Activated CD4-positive, alpha-beta T cell treated with anti-CD3 and anti-CD28 coated beads, Interleukin-2, Interleukin-4, amounts not matched to agents 100 ng/mL and 50 ng/mL, durations not matched to agents 16 hours and 8 hours (primary cell): ENCODE measurements at places on chromosomes 12 and 14.

DNA sequence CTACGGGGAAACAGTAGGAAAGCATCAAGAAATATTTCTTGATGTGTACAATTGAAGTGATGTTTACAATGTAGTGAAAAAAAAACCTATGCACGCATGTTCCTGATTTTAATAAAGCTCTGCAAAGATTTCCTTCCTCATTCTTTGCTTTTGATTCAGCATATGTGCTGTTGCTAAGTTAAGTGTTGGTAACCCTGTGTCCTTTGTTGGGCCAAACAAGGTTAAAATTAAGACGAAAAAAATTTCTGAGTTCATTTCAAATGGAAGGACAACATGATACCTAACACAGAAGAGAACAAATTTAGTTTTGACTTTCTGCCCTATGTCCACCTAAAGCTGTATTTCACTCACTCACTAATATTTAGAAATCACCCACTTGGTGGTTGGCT, 62.8 kb downstream of the PPP2R5C start:
- DNase-seq = no peak

- no peak for DNase-seq
Observed at GRCh38 chr12:115109863-115110262, 425.9 kb upstream of the TBX3 start.

GRCh38 chr12:98296462-98297079, 218.8 kb upstream of the TMPO start:
- DNase-seq = no peak

DNA sequence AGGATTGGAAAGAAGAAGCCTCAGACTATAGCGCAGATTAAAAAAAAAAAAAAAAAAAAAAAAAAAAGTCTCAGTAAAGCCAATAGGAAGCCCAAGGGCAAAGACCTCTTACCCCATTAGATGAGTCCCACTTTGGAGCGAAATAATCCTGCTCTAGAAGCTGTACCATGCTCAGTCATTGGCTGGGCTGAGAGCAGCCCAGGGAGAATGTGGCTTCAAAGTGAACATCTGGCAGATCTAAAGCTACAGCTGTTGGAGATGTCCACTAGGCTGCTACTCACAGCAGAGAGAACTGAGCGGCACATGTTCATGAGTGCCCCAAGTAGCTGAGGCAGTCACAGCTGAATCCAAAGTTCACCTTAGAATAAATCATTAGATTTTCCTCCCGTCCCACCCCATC, 560.9 kb downstream of the MED13L start:
- no peak for DNase-seq

GRCh38 chr12:47820631-47821345, 1.1 kb upstream of the HDAC7 start:
- no peak for DNase-seq

DNA sequence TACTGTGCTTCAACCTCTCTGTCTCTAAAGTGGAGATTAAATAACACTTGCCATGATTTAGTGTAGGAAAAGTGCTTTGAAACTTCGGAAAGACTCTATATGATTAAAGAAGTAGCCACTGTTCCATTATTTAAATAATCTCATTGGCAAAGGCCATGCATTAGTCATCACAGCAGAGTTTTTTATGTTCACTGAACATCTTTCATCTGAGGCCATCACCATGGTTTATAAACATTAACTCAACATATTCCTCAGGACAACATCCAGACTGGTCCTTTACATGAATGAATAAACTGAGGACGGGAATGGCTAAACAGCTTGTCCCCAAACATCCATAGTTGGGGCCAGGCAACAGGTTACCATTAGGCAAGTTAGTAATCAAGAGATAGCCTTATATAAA, 124.6 kb upstream of the FRMD6 start:
- no peak for DNase-seq

GRCh38 chr14:101350691-101351090, 210.6 kb upstream of the DIO3 start:
- no peak for DNase-seq

GRCh38 chr12:19242581-19242980, 113.0 kb downstream of the PLEKHA5 start:
- no peak for DNase-seq

DNA sequence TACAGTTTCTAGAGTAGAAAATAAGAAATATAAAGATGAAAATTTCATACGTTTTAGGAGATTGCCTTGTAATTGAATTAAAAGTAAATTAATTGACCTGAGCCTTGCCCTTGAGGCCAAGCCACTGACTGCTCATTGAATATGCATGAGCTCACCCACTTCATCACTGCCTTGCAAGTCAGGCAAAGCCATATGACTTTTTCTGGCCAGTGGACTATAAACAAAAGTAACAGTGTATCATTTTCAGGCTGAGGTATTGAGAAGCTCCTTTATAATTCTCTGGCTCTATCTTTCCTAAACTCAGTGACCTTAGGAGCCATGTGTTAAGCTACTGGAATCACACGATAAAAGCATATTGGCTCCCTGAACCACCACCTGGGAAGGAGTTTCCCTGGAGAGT, 369.3 kb downstream of the NUAK1 start:
- no peak for DNase-seq

DNA sequence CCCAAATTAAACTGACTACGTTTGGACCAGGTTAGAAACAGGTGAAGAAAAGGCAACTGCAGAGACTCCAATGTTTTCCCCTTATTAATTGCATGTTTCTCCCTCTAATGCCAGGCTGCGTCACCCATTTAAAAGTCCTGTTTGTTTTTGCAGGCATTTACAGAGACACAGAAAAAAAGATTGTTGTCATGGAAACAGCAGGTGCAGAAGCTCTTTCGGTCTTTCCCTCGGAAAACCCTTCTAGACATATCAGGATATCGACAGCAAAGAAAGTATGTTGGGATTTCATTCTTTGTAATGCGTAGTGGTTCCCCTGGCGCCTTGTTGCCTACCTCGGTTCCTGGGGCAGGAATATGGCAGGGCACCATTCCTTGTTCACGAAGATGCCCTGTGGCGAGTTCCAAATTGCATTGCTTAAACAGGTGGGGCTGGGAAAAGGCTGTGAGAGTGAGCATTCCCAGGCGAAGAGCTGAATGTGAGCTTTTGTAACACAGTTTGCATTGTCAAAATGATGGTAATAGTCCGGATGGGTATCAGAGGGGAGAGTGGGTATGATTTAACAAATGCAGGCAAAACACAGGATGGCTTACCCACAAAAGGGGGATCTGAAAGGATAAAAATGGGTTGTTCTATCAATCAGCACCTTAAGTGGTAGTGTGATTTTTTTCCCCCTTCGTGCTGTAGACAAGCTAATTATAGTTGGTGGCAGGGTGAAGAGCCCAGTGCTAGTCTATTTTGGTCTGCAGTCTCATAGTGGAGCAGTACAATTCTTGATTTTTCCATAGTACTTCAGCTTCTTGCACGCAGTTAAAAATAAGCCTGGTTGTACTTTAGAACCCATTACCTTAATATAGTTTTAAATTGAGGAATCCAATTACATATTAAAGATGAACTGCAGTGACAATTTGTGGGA, 132.4 kb downstream of the GCH1 start:
- no peak for DNase-seq

GRCh38 chr14:69720912-69721311, 46.0 kb upstream of the SRSF5 start:
- DNase-seq = no peak

DNA sequence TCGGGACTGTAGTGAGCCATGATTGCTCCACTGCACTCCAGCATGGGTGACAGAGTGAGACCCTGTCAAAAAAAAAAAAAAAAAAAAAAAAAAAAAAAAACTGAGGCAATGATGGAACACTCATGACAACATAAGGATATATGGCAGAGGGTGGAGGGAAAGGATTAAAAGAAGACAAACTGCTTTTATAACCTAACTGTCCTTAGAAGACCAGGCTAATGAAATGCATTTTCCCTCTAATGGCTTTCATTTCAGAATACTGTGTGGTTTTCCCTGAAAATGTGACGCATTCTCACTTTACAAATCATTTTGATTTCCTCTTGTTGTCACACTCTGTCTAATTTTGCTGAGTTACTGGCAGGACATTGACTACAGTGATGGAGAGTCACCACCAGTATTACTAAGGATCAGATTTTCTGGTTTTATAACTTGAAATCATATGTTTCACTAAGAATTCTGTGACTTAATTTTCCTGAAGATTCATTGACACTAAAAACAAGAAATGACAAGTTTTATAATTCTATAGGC, 137.6 kb upstream of the SSTR1 start:
- DNase-seq = peak; percentile 17

GRCh38 chr12:52975204-52975603, 26.3 kb downstream of the KRT18 start:
- no peak for DNase-seq

GRCh38 chr12:4112734-4113325, 160.7 kb upstream of the CCND2 start:
- DNase-seq = no peak

DNA sequence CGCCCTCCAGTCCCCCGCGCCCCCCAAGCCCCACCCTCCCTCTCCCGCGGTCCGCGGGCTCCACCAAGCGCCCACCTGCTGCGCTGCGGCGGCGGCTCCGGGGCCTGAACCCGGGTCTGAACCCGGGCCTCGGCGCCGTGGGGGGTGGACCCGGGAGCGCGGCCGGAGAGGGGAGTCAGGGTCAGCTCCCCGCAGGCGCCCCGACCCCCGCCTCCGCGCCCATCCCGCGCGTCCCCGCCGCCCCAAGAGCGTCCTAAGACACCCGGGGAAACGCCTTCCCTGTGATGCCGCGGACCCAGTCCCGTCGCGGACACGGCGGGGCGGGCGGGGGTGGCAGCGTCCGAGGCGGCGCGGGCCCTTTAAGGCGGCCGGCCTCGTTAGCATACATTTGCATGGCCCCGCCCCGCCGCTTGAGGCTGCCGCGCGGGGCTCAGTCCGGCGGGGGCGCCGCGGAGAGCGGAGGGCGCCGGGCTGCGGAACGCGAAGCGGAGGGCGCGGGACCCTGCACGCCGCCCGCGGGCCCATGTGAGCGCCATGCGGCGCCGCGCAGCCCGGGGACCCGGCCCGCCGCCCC, at the start of gene MMP17:
TSS of gene MMP17 (plus strand) at position 433 of the 574 bp plus-strand sequence. CDS start at position 535, 102 bp downstream.
- DNase-seq = no peak

DNA sequence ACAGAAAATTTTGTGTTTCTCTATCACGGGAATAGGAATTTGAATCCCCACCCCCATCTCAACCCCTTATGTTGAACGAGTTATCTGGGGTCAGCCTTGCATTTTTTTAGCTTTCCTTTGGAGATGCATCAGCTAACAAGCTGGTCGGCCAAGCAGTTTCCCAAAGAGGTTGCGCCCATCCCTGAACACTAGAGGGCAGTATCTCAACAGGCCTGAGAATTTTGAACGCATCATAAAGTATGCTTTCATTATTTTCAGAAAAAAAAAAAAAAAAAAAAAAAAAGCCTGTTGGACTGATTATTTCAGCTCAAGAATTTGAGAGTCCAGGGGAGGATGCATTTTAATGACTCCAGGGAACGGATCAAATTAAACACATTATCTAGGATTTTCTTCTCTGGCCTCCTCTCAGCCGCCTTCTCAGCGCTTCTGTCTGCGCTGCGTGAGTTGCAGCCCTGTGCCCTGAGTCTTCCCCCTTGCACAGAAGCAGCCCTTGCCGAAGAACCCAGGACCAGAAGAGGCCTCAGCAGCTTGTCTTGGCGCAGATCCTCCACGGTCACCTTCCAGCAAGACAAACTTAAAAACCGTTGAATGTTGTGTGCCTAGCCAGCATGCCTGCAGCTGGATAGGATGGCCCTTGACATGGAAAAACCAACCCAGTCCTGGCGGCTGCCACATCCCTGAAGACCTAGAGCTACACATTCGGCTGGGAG, 76.6 kb upstream of the GZMB start:
- DNase-seq = peak; percentile 76

DNA sequence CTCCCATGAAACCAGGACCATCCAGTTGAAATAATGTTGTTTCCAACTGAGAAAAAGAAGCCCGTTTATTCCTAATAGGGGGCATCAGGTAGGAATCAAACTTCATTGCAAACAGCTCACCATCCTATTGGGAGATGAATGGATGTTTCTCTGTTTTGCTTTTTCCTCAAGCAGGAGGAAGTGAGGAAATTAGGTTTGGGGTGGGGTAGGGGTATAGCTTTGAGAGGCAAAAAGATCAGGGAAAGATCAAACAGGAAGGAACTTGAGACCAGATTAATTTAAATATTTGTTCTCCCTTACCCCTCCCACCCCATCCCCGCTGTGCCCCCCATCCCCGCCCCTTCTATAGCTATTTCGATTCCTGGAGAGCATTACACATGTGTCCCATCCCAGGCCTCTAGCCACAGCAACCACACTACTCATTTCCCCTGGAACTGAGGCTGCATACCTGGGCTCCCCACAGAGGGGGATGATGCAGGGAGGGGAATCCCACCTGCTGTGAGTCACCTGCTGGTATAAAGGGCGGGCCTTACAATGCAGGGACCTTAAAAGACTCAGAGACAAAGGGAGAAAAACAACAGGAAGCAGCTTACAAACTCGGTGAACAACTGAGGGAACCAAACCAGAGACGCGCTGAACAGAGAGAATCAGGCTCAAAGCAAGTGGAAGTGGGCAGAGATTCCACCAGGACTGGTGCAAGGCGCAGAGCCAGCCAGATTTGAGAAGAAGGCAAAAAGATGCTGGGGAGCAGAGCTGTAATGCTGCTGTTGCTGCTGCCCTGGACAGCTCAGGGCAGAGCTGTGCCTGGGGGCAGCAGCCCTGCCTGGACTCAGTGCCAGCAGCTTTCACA, at the start of gene IL23A:
TSS of gene IL23A (plus strand) at position 577 of the 850 bp plus-strand sequence. CDS start at position 738, 161 bp downstream.
- DNase-seq = peak; percentile 81

DNA sequence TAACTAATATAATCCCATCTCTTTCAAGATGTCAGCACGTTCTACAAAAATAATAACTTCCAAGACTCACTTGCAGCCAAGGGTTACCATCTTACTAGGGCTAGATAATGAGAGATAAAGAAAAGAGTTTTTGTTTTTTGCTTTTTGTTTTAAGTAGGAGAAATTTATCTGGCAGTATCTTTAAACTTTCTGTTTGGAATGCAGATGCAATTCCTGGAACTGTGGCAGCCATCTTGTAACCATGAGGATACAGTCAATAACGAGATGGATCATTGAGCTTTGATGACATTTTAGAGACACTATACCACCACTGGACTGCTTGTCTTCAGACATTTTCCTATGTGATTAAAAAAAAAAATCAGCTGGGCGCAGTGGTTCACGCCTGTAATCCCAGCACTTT, 171.2 kb upstream of the ARID2 start:
- no peak for DNase-seq

- DNase-seq = no peak
Observed at GRCh38 chr14:92516966-92517506, 3.5 kb downstream of the RIN3 start.

DNA sequence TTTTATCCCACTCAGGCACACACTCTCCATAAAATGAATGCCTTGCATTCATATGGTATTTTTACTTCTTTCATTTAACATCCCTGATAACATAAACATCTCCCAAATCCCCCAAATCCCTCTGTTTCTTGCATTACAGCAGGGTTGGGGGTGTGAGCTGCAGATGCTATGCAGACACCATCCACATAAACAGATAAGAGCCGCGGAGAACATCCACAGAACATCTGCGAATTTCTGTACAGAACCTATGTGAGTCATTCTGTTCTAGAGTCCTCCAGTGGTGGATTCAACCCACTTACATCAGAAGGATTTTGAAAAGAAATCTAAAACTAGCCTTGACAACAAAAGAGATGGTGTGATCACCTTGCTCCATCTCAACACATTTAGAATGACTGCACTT, 20.3 kb downstream of the FBLN5 start:
- no peak for DNase-seq

- no peak for DNase-seq
Observed at GRCh38 chr12:109952160-109952858, 43.9 kb downstream of the GIT2 start.

GRCh38 chr12:112812600-112813406, 21.3 kb downstream of the RPH3A start:
- no peak for DNase-seq

GRCh38 chr12:64160711-64161060, 61.4 kb downstream of the KICS2 start:
- DNase-seq = no peak
